A549 treated with Mapracorat at 1 μM for 4 hours (cell line): ENCODE measurements at places on chromosomes 13 and 19. TPM values are rescaled to one million over a fixed set of nuclear protein-coding genes. Genes with fewer than 3 reads are reported as not detected.

Gene FFAR1
- total RNA-seq = not detected in 5 replicates

Gene ZNF805
- 1.4 to 2.7 TPM (median 1.9 TPM) in 5 replicates for total RNA-seq

Gene KLK2
- total RNA-seq = 0.40 TPM in 1 of 5 replicates, not detected in the others

Gene ZFP82
- total RNA-seq = 1.5 to 2.0 TPM (median 1.8 TPM) in 5 replicates

Gene PLIN3
- 142 to 162 TPM (median 155 TPM) in 5 replicates for total RNA-seq

Gene NTN5
- 0.07 to 0.19 TPM (median 0.10 TPM) in 4 of 5 replicates, not detected in the other for total RNA-seq

Gene ZNF578
- not detected in 5 replicates for total RNA-seq

Gene ZC3H4
- total RNA-seq = 20.0 to 23.4 TPM (median 21.8 TPM) in 5 replicates

Gene B3GNT3
- total RNA-seq = 3.6 to 4.9 TPM (median 4.3 TPM) in 5 replicates

Gene C19orf67
- not detected in 5 replicates for total RNA-seq
